ENCODE measurements at places on chromosomes 3 and 15.
A peak's percentile ranks its signal among the peaks of the same experiment; 100 is the strongest.

GRCh38 chr3:156479604-156480003 lies 75.3 kb downstream of the SSR3 start:
- DNase-seq = no peak

DNA sequence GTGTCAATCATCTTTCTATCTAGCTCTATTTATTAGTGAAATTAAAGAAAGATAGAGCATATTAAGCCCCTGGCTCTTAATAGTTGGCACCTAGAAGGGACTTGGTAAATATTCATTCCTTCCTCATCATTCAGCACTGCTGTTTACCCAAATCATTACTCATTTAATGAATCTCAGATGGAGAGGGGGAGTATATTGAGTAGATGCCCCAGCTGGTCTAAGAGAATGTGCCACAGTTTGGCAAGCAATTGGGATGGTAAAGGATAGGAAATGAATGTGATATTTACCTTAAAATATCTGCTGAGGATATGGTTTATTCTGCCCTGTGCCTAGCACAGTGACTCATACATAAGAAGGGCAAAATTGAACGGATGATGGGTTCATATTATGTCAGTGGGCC lies 6.0 kb downstream of the IL1RAP start:
- no peak for DNase-seq

DNA sequence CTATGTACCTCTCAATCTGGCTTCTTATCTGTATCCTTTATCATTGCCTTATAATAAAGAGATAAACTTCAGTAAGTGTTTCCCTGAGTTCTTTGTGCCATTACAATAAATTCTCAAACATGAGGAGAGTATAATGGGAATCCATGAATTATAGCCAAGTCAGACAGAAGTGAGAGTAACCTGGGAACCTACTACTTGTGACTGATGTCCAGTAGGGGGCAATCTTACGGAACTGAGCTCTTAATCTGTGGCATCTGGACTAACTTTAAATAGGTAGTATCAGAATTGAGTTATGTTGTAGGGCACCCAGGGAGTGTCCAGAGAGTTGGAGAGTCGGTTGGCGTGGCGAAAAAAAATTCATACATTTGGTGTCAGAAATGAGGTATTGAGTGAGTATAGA lies 542.6 kb downstream of the ZBBX start:
- DNase-seq = no peak

GRCh38 chr15:89745131-89745530 lies 5.9 kb downstream of the MESP1 start:
- DNase-seq = no peak

DNA sequence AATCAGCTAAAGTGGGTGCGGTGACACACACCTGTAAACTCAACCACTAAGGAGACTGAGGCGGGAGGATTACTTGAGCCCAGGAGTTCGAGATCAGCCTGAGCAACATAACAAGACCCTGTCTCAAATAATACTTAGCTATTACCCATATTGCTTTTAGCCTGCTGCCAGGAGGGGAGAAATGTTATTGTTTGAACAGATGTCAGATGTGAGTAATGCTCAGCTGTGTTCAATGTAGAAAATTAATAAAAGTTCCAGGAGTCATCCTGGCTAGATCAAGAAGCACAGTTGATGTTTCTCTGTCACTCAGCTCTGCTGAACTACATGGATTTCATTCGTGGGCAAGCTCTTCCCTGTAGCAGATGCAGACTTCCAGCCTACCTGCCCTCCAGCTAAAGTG lies 22.2 kb downstream of the LSM3 start:
- DNase-seq = no peak

- no peak for DNase-seq
Observed at GRCh38 chr3:169454060-169454317, 209.5 kb downstream of the MECOM start.

- no peak for DNase-seq
Observed at GRCh38 chr3:156252656-156253055, 132.3 kb downstream of the KCNAB1 start.

DNA sequence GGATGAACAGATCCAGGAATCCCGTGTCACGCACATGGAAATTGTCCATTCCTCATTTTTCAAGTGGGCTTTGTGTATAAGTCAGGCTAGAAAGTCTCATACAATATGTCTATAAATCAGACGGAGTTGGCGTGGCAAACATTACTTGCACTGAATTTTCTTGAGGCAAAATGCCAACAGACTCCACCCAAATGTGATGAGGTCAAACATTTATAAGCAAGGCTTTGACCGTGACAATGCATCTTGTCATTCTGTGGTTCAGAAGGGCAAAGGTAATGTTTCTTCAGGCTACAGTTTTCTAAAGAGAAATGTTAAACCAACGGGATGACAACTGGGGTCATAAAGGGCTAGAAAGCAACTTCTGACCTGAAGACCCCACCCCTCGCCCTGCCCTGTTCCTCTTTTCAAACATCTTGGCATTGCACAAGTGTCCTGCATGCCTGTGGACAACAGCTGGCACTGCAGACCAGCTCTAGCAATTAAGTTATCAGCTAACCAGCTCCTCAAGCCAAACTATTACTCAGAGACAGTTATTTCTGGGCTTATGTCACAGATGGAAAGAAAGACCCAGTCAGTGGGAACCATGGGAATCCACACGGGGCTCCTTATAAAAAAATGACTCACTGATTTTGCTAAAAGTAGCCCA lies 36.5 kb upstream of the SPTBN5 start:
- DNase-seq = no peak

DNA sequence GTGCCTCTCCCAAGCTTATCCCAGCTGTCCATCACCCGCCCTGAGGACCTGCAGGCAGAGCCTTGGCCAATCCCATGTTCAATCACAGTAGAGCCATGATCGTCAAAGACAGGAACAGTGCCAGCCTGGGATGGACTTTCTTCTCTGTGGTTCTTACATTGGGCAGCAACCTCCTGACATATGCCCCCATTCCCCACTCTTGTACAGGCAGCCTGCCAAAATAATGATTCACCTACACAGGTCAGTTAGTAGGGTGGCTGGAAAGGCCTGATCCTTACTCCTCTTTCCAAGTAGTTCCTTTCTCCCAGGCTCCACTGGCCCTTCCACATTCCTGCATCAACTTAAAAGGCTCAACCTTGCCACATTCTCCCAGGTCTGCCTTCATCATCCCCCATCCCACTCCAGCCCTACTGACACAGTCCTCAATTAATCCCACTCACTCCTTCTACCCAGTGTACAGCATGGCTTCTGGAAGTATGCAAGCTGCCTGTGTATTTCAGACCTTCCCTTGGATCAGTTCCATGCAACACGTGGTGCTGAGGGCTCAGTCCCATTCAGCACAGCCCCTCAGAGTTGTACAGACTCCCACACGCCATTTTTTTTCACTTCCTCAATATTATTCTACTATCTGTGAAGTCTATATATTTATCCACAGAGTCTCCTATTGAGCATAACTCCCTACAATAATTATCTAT lies 189.8 kb downstream of the NTRK3 start:
- no peak for DNase-seq

- DNase-seq = peak; percentile 81
Observed at GRCh38 chr3:128584412-128585020, 66.1 kb downstream of the RPN1 start.

- no peak for DNase-seq
Observed at GRCh38 chr3:5138214-5138981, 16.3 kb downstream of the ARL8B start.

DNA sequence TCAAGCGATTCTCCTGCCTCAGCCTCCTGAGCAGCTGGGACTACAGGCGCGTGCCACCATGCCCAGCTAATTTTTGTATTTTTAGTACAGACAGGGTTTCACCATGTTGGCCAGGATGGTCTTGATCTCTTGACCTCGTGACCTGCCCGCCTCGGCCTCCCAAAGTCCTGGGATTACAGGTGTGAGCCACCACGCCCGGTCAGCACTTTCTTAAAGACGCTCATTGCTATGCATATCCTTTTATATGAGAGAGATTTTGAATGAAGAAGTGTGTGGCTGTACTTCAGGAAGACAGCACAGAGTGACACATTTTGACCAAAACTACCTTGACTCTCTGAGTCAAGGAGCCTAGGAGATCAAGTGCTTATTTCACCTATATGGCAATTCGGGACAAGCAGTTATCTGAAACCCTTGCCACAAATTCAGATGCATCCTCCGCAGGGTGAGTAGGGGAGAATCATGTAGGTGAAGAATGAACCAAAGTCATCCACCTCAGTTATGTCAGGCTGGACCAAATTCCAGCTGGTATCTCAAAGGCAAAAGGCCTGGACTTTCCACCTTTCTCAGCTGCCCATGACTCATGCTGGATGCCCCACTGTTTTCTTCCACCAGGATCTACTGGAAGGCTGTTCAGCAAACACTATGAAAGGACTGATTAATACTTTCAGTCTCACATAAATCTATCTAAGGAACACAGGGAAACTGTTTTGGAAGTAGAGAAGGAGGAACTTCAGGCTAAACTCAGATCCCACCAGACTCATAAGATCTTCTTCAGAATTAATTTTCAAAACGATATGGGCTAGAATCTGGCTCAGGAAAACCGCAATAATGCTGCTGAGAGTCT lies 31.9 kb downstream of the SUSD5 start:
- no peak for DNase-seq

- DNase-seq = no peak
Observed at GRCh38 chr15:55334371-55334770, 15.3 kb downstream of the PIGB start.

GRCh38 chr15:62637574-62637897 lies 405.0 kb upstream of the TPM1 start:
- no peak for DNase-seq

GRCh38 chr3:169007145-169007544 lies 656.4 kb downstream of the MECOM start:
- no peak for DNase-seq

- no peak for DNase-seq
Observed at GRCh38 chr3:130990282-130990681, 36.3 kb downstream of the ASTE1 start.

DNA sequence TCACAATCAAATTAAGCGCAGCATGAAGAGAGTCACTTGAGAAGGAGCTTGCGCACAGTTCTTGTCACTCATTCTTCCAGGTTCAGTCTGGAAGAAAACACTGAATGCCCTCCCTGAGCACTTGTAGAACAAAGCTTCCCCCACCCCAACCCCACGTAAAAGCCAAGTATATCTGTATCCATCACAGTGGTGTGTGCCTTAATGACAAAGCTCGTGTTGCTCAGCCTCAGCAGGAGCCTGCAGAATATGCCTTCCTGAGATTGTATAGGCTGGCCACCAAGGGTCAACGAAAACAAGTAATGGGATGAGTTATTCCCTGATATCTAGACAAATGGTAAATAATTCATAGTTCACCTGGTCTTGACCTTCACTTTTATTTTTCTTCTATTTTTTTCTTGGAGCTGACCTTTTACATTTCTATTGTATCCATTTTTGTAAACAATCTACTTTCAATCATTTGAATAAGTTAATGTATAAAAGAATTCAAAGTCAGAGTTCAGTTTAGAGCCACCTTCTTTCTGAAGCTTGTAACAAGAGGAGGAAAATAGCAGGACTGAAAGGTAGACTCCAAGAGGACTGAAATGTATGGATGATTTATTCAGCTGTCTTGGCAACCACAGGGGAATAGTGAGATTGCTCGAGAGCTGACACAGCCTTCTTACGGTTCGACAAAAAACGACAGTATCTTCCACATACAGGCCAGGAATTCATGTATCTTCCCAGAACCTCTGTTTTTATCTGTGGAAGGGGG lies 405.5 kb upstream of the TPM1 start:
- no peak for DNase-seq

DNA sequence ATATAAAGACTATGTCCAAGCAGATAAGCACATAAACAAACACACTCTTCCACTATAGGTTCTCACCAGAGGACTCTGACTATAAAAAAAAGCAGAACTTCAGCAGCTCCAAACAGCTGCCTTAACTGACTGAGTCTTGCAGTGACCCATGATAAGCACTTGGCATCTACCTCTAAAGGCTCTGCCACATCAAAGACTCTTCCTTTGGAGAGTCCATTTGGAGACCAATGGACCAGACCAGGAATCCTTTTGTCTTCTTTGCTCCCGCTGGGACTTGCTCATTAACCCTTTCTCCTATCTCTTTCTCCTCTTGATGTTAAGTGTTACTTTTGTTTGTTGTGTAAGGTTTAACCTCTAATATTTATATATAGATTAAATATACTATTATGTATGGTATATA lies 424.1 kb downstream of the RSL24D1 start:
- no peak for DNase-seq

- no peak for DNase-seq
Observed at GRCh38 chr3:58285334-58285733, 20.7 kb upstream of the RPP14 start.

- DNase-seq = no peak
Observed at GRCh38 chr15:31226021-31226420, 100.6 kb upstream of the KLF13 start.

- no peak for DNase-seq
Observed at GRCh38 chr3:188839187-188839695, 332.5 kb upstream of the TPRG1 start.

DNA sequence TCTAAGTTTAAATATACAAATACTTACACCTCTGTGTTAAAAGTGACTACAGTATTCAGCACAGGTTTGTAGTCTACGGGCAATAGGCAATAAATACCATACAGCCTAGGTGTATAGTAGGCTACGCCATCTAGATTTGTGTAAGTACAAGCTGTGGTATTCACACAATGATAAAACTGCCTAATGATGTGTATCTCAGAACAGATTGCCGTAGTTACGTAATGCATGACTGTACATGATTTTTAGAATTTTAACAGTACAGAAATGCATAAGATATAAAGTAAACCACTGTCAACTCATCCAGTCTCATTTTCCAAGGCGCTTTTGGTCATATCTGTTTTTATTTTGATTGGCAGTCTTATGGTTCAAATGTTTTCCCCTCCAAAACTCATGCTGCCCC lies 365.7 kb downstream of the CTNNB1 start:
- DNase-seq = no peak

- peak; percentile 84 for DNase-seq
Observed at GRCh38 chr15:69413822-69414700, at the start of gene KIF23. KIF23 (plus strand) TSS chr15:69414349; CDS start chr15:69414466, 117 bp downstream.

DNA sequence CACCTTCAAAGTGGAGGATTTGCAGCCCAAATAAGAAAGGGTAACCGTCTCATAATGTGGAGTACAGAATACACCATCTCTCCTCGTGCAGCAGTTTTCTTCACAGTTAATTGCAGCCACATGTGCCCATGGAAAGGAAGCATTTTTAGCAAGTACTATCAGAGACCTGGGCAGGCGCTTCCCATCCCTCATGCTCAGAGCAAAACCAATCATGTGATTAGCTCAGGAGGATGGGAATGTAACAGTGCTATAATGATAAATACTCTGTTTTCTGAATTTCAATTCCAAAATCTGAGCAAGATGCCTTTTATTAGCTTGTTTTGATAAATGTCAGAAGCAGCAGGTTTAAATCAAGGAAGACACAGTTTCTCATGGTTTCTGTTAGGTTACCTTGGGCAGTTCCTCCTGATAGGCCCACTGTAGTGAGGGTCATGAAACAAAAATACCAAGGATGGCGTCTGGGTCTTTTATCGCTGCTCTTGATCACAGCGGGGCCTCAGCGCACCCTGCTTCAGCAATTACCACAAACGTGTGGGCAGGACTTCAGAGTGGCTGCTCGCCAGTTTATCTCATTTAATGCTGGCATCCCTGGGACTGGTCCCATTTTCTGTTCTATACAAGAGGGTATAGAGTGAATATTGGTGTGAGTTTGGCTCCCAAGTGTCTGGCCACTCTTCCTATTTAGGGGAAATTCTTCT lies 92.6 kb upstream of the VGLL4 start:
- no peak for DNase-seq

All from 8988T (cell line).